ENCODE measurements at places on chromosomes 2 and 18.

DNA sequence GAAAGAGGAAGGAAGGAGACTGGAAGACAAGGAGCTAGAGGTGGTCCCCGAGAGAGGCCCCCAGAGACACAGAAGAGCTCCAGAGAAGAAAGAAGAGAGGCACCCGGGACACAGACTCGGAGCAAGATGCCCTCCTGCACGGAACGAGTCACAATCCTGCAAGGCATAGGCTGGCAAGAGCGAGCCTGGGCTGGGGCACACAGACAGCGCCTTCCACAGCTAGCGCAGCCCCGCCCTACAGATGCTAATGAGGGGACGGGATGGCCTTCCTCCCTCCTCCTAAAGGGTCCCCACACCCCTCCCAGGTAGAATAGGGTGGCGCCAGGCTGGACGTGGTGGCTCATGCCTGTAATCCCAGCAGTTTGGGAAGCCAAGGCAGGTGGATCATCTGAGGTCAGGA is 19.8 kb upstream of the GPR17 start:
- DNase-seq: no peak

DNA sequence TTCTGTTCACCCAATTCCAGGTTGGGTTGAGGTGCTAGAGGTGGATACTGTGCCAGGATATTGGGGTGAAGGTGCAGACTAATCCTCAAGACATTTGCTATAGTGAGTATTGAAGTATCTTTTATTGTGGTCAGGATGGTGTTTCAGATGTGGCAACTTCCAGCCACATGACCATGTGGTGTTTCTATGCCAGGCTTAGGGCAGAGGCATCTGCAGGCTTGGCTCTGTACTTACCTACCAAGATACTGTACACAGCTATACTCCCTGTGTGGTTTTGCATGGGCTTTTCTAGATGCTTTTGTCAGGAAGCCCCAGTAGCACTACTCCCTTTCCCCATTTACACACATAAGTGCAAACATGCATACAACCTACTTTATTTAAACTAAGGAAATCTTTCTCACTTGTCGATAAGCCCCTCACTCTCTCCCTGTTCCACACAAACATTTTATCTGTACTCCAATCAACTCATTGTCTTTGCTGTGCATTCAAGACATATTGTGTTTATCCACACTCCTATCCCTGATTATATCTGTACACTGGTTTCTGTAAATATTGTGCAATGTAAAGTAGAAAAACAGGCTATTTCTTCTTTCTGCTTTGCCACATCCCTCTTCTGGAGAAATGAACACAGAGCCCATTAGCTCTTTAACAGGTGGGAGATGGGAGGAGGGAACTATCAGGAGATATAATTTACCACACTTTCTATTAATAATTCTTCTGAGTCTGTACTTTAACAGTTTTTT is 12.3 kb downstream of the ARL6IP6 start:
- DNase-seq: peak; percentile 5

DNA sequence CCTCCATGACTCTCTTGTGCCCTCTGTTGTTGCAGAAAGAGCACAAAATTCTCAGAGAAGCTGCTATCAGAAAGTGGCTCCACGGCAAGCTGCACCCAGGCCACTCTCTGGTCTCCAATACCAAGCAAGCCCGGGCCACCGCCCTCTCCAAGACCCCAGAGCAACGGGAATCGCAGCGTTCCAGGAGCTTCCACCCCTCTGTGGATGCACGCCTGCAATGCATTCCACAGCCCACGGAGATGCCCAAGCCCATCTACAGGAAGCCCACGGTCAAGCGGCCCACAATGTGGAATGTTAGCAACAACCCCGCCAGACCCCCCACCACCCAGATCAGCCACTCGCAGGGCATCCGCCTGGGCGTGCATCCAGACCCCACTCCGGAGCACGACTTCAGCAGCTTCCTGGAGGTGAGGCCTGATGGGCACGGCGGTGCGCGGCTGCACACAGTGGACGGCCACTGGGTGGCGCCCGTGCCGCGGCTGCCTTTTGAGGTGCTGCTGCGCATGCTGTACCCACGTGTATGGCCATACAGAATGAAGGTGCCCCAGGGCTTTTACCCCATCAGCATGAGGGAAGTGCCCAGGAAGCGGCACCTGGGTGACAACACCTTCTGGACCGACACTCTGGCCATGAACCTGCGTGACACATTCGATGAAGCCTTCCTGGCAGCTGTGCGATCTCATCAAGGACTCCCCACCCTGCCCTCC is 6.3 kb downstream of the ANKRD53 start:
- peak; percentile 64 for DNase-seq

- no peak for DNase-seq
These were observed 86.5 kb downstream of the LRP2 start for GRCh38 chr2:169275696-169276444.

- DNase-seq: no peak
These were observed 96.9 kb upstream of the ZNF236 start for GRCh38 chr18:76725445-76725844.

GRCh38 chr2:105674401-105674800 is 70.3 kb upstream of the NCK2 start:
- no peak for DNase-seq

GRCh38 chr18:57787068-57787685 is 15.9 kb downstream of the ATP8B1 start:
- DNase-seq: no peak

- no peak for DNase-seq
These were observed 137.7 kb downstream of the SNTG2 start for GRCh38 chr2:1088192-1088860.

DNA sequence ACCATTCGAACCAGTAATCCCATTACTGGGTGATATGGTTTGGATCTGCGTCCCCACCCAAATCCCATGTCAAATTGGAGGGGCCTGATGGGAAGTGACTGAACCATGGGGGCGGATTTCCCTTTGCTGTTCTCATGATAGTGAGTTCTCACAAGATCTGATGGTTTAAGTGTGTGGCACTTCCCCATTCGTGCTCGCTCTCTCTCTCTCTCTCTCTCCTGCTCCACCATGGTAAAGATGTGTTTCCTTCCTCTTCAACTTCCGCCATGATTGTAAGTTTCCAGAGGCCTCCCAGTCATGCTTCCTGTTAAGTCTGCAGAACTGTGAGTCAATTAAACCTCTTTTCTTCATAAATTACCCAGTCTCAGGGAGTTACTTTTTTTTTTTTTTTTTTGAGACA is 62.6 kb downstream of the NBAS start:
- no peak for DNase-seq

GRCh38 chr2:214695789-214696188 is 113.7 kb downstream of the BARD1 start:
- no peak for DNase-seq

DNA sequence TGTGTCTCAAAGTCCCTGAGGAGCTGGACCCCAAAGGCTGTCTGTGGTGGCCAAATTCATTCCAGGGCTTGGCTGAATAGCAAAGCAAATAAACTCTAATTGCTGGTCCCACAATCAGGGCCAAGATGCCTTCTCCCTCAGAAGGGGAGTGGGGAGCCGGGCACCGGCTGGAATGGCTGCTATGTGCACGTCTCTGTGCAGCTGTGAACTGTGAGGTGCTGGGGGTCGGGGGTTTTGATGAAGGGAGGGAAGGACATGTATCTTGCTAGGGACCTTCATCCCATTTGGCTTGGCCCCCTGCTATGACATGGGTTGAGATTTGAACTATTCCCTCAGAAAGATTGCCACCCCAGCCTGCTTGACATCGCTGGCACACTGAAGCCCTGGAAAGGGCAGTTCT is 60.4 kb downstream of the CIB4 start:
- no peak for DNase-seq

GRCh38 chr2:238493880-238494572 is 67.3 kb downstream of the ASB1 start:
- no peak for DNase-seq

DNA sequence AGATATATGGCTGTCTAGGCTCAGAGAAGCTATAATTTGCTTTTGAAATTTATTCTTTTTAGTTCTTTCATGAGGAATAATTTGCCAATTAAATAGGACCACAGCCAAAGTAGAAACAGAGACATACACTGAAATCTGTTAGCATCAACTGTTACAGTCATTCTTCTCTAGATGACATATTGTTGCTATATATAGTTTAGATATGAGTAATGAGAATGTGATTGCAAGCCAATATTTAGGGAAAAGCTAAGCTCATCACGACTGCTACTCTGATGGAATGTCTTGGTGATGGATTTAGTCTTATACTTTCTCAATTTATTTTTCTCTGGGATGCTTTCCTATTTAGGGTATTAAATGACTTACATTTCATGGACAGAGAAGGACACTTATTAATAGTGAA is 259.1 kb downstream of the LNPK start:
- no peak for DNase-seq

DNA sequence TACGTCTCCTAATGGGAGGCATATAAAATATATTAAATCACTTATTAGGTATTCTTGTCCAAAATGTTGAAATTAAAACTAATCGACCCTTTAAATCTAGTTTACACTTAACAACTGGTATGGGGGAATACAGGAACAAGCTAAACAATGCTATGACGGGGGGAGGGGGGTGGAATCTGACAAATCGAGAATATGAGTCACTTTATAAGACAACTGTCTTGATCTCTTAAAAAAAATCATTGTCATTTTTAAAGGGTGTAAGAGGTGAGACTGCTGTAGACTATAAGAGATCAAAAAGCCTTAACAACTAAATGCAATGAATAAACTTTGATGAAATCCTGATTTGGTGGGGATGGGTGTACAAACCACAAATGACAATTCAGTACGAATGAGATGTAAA is 6.0 kb downstream of the MAP3K2 start:
- no peak for DNase-seq

DNA sequence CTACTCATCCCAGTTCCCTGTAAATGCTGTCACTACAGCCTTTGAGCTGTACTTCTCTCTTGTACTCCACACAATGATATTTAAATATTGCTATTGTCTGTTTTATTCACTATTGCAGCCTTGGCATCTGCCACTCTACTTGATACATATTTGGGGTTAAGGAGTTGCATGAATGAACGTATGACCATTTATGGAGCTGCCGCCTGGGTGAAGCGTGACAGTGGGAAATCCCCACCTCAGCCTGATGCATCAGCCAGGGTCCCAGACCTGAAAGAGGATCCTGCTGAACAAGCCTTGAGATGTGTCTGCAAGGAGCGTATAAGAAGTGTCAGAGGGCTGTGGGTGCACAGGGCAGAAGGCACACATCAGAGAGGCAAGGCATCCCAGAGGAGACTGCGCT is 39.1 kb downstream of the MRPL35 start:
- DNase-seq: no peak

- DNase-seq: no peak
These were observed 93.8 kb downstream of the ROCK2 start for GRCh38 chr2:11250400-11251196.

DNA sequence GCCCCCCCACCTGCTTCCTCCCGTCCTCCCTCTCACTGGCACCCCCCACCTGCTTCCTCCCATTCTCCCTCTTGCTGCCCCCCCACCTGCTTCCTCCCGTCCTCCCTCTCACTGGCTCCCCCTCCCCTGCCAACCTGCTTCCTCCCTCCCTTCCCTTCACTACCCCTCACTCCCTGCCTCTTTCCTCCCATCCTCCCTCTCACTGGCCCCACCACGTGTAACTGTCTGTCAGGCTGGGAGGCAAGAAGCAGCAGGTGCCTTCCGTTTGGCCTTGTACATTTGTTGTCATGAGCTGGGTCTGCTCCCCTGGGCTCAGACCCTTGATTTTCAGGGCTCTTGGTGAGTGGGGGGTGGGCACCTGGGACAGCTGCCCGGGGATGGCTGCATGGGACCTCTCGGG is 19.1 kb downstream of the RTP5 start:
- no peak for DNase-seq

DNA sequence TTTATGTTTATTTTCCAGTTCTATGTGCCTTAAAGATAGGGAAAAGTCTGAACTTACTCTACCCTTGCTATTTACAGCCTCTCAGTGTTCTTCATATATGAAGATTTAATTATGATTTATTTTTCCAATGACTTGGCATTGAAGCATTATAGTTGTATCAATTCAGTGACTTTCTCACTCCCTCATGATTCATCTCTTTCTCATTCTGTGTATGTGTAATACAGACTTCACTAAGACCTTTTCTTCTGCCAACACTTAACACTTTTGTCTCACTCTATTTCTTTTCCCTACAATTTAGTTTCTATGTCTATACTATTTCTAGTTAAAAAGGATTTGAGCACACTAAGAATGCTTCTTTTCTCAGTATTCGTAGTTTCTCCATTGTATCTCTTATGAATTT is 1470.3 kb upstream of the ACVR2A start:
- DNase-seq: no peak

DNA sequence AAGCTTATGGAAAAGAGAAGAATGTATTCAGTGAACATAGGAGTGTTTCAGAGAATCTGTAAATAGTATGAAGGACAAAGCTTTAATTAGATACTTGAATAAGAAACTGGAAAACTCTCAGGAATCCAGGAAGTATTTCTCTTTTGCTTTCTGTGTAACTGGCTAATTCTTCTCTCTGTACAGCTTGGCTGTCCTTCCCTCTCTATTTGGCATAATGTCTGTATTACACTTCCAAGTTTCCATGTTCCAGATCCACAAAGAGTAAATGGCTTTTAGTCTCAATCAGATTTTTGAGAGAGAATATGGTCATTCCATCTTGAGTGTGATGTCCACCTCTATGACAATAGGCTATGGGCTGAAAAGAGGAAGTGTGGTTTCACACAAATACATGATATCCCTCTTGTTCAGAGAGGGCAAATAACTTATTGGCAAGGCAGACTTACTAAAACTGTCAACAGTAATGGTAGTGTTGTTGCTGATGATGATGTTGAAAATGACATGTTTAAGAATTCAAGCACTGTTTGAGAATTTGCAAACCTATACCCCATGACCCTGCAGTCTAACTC is 129.2 kb upstream of the ERBB4 start:
- no peak for DNase-seq
